ENCODE measurements at places on chromosomes 16 and 17. TPM values are rescaled to one million over a fixed set of nuclear protein-coding genes. Genes with fewer than 3 reads are reported as not detected.

DRC3 gene
- 0.33 TPM for total RNA-seq

SCN4A gene
- total RNA-seq, result 0.83 TPM

GRCh38 chr16:23164736-23165135 is 15.5 kb upstream of the USP31 start:
- no peak for DNase-seq

- no peak for DNase-seq
Observed at GRCh38 chr17:71430281-71430680, 690.5 kb upstream of the SOX9 start.

SEPTIN1 gene
- total RNA-seq, result 0.26 TPM

MTMR4 gene
- 40.0 TPM for total RNA-seq

TMC7 gene
- total RNA-seq, result 0.51 TPM

DNA sequence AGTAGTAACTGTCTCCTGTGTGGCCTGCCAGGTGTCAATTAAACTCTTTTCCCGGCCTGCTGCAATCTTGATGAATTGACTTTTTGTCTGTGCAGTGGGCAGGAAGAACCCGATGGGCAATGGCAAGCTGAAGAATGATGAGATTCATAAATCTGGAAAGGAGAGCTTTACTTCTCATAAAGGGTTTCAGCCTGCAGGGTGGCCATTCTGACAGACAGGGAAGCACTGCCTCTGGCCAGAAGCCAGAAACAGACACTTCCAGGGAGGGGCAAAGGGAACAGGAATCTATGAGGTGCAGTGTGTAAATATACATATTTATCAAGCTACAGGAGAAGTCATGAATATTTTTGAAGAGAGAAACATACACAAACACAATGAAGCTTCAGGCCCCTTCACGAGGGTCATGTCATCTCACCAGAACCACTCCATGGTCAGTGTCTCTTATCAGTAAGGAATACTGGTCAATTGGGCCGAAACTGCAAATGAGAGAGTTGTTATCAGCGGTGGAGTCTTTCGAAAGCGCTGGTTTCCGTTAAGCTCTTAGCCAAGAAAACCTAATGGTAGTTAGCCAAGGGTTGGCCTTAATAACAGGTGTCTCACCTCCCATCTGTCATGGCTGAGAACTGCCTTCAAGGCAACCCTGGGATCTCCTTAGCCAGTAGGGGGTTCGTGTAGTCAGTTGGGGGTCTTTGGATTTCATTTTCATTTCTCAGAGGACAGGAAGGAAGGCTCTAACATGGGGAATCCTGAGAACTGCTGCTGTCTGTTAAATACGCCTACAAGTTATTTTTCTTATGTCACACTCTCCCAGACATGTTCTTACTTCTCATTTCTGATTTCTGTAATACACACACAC is 1.2 kb upstream of the NARF start:
- DNase-seq, result no peak

DNA sequence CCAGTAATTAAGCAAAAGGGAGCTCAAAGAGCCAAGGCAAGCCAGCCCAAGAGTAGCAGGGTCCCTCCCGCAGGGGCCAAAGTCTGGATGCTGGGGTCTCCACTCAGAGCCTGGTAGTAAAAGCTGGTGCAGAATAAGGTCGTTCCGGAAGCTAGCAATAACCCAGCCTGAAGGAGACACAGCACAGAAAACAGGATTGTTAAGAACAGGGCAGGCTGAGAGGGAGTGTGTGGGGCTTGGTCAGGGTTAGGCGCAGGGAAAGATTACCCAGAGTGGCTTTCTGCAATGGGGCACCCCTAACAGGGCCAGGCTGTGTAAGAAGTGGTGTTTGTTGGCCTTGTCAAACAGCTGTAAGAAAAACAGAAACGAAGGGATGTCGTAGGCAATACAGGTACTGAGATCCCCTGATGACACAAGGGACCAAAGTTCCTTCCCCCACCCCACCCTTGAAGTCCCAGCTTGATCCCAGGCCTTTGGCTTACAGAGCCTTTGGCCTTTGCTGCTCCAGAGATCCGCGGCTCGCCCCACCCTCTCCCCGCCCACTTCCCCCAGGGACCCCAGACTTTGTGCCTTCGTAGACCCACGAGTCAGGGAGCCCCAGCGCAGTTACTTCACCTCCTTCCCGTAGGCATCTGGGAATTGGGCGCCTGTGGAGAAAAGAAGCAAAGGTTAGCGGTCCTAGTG is 712 bp downstream of the TMEM256 start:
- no peak for DNase-seq

DNA sequence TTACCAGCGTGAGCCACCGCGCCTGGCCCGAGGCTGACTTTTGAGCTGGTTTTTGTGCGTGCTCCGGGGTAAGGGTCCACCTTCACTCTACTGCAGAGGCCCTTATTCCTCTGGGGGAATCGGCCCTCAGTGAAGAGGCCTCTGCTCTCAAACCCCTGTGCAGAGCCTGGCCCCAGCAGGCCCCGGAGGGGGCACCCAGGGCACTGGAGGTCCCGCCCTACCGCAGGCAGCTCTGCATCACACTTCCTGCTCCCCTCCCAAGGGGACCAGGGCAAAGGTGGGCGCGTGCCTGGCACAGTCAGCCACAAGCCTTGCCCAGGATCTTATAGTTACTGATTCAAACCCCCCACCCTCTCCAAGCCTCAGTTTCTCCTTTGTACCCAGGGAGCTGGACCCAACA is 3.6 kb upstream of the UBE2I start:
- DNase-seq, result no peak

DNA sequence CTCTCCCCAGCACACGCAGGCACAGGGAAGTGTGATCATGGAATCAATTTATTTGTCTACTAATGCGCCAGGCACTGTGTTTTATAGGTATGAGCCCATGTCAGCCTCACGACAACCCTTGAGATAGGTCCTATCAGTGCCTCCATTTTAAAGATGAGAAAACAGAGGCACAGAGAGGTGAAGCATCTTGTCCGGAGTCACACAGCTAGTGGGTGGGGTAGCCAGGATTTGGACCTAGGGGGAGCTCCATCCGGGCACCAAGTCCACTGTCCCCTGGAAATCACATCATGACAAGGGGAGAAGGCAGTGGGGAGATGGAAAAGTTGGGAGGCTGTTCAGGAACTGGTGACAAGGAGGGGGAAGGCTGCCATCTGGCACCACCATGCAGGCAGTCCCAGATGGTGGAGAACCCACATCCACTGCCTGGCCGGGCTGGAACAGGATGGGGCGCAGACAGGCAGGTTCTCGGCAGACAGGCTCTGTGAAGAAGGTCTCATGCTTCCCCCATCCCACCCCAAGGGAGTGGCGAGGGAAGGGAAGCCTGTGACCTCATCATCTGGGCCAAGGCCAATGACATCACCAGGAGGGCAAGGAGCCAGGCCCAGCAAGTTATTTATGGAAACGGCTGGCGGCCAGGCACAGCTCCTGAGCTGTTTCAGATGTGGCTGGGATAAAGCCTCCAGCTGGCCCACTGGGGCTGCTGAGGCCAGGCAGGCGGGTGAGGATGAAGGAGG is 126.0 kb upstream of the SDK2 start:
- peak; percentile 84 for DNase-seq

DNA sequence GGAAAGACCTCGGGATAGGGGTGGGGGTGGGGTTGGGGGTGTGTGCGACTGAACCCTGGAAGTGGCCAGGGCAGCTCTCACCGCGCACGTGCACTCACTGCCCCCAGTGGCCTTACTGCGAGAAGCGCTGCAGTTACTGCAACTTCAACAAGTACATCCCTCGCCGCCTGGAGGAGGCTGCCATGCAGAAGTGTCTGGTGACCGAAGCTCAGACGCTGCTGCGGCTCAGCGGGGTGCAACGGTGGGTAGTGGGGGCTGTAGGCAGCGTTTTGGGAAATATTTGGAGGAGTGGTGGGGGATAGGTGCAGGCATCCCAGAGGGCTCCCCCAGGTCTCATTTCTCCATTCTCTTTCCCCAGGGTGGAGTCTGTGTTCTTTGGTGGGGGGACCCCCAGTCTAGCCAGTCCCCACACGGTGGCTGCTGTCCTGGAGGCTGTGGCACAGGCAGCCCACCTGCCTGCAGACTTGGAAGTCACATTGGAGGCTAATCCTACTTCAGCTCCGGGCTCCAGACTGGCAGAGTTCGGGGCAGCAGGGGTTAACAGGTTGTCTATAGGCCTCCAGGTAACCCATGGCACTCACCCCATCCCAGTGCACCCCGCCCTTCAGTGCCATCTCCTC is 972 bp downstream of the RSAD1 start:
- peak; percentile 81 for DNase-seq

DNA sequence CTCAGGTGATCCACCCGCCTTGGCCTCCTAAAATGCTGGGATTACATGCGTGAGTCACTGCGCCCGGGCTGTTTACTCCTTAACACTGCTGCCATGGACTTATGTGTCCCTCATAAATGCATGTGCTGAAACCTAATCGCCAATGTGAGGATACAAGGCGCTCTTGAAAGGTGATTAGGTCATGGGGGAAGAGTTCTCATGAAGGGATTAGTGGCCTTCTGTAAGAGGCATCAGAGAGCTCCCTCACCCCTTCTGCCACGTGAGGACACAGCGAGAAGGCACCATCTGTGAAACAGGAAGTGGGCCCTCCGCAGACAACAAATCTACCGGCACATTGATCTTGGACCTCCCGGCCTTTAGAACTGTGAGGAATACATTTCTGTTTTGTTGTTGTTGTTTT is 19.1 kb downstream of the ITPRIPL2 start:
- no peak for DNase-seq

RBBP6 gene
- total RNA-seq, result 16.8 TPM

GRCh38 chr17:55699181-55699860 is 23.3 kb downstream of the TMEM100 start:
- DNase-seq, result no peak

GRCh38 chr16:89917773-89918452 is 749 bp upstream of the MC1R start:
- peak; percentile 90 for DNase-seq

HSF4 gene
- total RNA-seq, result 31.3 TPM

DNA sequence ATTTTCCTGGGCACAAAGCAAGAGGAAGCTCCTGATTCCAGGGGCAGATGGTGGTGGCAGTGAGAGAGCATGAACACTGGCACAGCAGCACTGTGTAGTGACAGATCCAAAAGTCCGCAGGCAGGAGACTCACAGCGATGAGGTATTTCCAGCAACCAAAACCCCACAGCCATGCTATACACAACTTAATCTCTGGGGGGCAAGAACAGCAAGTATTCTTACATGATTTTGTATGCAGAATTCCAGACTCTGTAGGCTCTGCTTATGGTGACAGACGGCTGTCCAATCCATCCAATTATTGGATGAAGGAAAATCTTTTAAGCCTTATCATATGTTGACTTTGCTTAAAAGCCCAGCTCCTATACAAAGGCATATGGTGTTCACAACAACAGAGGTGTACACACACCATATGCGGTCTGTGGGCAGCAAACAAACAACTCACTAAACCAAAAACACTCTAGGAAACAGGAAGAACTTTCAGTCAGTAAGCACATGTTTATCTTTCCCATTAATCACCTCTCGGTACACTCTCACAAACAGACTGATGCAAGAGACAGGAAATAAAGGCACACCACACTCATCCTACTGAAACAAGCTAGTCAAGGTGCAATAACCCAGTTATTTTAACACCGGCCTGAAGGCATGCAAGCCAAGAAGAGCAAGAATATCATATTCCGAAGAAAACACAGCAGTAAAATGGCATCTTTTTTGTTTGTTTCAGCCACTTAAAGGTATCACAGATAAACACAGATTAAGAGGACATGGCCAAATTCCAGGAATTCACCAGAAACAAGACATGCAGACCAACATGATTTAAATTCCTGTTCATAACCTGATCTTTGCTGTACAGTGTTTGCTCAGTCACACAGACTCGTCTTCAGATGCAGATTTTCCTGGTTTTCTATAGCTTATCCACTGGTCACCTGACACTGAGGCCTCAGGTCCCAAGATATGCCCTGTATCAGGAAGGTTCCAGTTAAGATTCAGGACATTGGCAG is 47.8 kb downstream of the ERN1 start:
- peak; percentile 59 for DNase-seq

GRCh38 chr16:26642047-26642664 is 424.6 kb upstream of the C16orf82 start:
- DNase-seq, result no peak

DNA sequence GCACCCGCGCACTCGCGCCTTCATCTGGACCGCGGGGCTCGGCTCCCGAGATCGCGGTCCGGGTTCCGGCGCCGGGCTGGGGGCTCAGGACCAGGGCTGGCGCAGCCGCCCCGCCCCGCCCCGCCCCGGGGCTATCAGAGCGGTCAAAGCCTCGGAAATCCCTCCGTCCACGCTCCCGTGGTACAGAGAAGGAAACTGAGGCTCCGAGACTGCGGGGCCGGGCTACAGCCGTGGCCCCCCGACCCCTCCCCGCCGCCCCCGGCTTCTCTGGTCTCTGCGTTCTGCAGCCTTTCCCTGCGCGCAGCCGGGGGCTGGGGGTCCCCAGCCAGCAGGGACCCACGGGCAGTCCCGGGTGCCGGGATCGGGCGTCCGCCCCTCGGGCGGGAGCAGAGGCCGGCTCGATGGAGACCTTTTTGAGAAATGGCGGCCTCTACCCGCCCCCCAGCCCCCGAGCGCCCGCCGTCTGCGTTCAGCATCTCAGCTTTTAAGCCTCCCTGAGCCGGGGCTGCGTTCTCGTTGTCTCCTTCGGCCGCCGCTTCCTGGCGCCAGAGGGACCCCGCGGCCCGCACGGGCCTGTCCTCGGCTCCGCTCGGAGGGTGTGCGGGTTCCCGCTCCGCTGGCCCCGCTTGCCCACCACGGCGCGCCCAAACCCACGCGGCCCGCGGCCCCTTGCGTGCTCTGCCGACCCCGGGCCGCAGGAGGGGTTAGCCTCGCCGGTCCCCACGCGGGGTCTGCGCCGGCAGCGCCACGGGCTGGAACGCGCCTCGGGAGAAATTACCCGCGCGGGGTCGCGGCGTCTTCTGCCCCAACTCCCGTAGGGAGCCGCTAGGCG is 1.5 kb upstream of the NPTX1 start:
- peak; percentile 46 for DNase-seq

- DNase-seq, result no peak
Observed at GRCh38 chr17:28950752-28951427, 428 bp downstream of the PHF12 start.

TMEM100 gene
- 2.6 TPM for total RNA-seq

ABCC6 gene
- total RNA-seq, result 6.3 TPM

GRCh38 chr17:38465391-38466345 is 37.4 kb downstream of the ARHGAP23 start:
- no peak for DNase-seq

- no peak for DNase-seq
Observed at GRCh38 chr16:72999541-73000019, 48.3 kb downstream of the ZFHX3 start.

NUDT7 gene
- 8.7 TPM for total RNA-seq

ASPHD1 gene
- total RNA-seq, result 5.9 TPM

- no peak for DNase-seq
Observed at GRCh38 chr17:34670618-34671017, 91.2 kb downstream of the TMEM132E start.

EVI2B gene
- total RNA-seq, result 0.33 TPM

DNA sequence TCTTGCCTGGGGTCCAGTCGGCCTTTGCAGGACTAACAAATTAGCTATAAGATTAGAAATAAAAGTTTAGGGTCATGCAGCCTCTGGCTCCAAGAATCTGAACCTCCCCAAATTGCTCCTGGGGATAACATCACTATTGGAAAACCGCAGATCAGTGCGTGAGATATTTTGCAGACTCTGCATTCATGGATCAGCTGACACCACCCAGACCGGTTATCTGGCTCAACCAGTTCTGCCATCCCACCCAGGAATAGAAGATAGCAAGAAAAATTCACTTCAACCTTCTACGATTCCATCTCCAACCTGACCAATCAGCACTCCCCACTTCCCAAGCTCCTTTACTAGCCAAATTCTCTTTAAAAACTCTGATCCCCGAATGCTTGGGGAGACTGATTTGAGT is 4.3 kb upstream of the PGS1 start:
- DNase-seq, result no peak

PRR29 gene
- total RNA-seq, result 0.26 TPM

CD300LF gene
- not detected for total RNA-seq
